Stimulated activated CD4-positive, alpha-beta T cell treated with anti-CD3 and anti-CD28 coated beads, Interleukin-15, amount 100 ng/mL, for 24 hours (primary cell): ENCODE measurements at places on chromosomes 3 and 15.

- no peak for DNase-seq
Measured at GRCh38 chr3:8873740-8874139, 89.5 kb downstream of the RAD18 start.

DNA sequence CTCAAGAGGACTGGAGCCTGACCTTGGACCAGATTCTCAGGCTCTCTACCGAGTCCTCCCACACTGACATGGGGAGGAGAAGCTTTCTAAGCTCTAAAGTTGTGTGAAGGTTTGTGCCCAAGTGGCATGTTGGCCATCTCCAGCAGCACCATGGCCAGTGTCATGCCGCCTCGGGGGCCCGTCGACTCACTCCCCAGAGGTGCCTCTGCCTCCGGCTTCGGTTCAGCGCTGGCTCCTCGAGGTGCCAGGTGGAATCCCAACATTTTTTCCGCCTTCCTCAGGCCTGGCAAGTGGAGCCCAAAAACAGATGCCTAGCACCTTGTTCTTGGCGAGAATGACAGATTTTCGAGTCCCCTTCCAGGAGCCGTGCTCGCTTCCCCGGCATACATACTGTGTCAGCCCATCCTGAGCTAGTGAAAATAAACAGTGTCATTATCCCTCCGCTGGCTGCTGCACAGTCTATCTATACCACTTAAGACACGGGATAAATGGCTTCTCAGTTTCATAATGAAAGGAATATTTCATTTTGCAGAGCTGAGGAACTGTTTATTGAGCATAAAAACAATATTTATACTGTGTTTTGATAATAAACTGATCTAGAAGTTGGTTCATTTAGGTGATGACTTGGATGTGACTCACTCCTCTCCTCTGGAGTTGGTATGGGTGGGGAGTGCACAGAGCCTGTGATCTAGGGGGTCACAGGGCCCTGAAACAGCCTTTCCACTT lies 328.5 kb upstream of the TLE3 start:
- DNase-seq, result no peak

DNA sequence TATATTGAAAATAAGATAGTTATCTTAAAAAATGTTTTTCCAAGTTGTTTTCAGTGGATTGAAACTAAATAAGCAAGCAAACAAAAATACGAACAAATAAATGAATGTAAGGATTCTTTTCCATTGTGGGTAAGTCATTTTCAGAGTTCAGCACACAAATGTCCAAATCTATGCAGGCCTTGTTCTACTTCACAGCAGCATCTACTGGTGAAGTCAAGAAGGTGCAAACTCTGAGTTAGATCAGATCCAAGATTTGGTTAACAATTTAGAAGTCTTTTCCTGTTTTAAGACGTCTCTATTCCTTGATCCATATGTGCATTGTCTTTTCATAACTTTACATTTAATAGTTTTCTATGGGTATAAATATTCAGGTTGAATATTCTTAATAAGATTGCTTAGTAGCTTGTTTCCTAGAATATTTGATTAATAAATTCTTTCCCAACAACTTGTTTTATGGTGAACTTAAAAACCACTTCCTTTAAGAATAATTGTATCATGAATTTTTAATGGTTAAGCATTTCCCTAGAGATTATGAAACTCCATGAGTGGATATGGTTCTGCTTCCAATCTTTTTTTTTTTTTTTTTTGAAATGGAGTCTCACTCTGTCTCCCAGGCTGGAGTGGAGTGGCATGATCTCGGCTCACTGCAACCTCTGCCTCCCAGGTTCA lies 10.5 kb downstream of the PTX3 start:
- no peak for DNase-seq

DNA sequence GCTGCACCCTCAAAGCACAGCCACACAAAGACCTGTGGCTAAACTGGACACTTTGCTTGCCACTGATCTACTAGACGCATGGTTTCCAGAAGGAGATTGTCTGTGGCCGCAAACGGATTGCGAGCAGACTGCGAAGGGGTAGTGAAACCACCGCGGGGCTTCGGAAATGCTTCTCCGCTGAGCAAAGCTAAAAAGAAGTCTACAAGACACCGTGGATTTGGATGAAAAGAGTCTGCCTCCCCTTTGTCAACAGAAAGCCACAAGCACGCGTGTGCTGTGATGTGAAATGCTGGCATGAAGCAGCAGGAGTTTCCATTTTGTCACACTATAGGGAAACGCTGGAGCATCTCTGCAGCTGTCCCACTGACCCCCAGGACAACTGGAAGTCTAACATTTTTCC lies 63.0 kb downstream of the TMEM44 start:
- no peak for DNase-seq

- no peak for DNase-seq
Measured at GRCh38 chr15:49265911-49266310, 95.9 kb downstream of the GALK2 start.

GRCh38 chr3:70702132-70702531 lies 389.7 kb upstream of the MDFIC2 start:
- no peak for DNase-seq

- DNase-seq, result no peak
Measured at GRCh38 chr3:29693863-29694262, 413.0 kb downstream of the RBMS3 start.

- no peak for DNase-seq
Measured at GRCh38 chr3:127816783-127817405, 5.4 kb downstream of the MGLL start.

DNA sequence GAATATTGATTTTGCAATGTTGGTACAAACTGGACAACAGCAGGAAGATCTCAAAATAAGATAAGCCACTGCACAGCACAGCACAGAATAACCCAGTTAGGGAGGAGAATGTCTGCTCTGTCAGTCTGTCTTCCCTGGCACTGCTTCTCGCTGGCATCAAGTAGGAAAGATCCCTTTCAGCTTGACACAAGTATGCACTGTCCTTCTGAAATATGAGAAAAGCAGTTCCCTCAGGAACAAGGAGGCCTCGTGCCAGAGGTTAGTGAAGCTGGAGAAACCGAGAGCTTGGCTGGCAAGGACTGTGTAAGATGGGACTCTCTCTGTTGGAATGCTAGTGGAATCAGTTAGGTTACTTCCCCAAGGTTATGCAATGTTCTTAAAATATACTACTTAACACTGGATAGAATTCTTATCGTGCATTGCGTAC lies 59.1 kb downstream of the FMN1 start:
- no peak for DNase-seq
